ENCODE measurements at places on chromosomes 3 and 15.
A peak's percentile ranks its signal among the peaks of the same experiment; 100 is the strongest.

DNA sequence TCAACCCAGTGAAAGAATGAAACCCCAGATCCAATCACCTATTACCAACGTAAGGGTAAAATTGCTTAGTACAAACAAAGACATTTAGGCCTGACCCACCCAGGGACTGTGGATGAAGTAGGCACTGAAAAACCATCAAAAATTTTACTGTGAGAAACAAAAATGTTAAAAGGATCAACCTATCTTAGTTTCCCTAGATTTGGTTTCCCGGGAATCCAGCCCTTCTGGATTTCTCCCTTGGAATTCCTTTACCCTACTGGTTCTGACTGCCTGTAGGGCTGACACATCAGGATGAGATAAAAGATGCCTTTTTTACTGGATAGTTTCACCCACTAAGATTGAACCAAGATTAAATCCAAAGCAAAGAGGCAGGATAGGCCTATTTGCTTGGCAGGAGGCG is 102.7 kb downstream of the SCAPER start:
- no peak for DNase-seq

- no peak for DNase-seq
Measured at GRCh38 chr3:12918231-12918630, 76.9 kb upstream of the RPL32 start.

- no peak for DNase-seq
Measured at GRCh38 chr3:75140904-75141615, 523.1 kb upstream of the FRG2C start.

DNA sequence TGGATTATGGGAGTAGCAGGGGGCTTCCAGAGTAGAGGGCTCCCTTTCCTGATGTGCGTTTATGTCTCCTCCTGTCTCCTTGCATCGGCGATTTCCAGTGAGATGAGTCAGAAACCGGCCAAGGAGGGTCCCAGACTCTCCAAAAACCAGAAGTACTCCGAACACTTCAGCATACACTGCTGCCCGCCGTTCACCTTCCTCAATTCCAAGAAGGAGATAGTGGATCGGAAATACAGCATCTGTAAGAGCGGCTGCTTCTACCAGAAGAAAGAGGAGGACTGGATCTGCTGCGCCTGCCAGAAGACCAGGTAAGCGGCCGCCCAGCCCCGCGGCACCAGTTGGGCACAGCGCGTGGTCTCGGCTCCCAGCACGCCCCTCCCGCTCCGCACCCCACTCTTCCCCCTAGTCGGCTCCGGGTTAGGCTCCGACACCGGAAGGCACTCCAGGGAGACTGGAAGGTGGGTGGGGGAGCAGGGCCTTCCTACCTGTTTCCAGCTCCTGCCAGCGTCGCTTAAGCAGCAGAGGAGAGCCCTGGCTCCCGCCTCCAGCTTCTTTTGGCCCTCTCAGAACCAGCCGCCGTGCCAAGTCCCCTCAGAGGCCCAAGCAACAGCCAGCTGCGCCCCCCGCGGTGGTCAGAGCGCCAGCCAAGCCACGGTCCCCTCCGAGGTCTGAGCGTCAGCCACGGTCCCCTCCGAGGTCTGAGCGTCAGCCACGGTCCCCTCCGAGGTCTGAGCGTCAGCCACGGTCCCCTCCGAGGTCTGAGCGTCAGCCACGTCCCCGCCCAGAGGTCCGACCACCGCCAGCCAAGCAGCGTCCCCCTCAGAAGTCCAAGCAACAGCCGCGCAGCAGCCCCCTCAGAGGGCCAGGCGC is 34.7 kb downstream of the MOBP start:
- no peak for DNase-seq

DNA sequence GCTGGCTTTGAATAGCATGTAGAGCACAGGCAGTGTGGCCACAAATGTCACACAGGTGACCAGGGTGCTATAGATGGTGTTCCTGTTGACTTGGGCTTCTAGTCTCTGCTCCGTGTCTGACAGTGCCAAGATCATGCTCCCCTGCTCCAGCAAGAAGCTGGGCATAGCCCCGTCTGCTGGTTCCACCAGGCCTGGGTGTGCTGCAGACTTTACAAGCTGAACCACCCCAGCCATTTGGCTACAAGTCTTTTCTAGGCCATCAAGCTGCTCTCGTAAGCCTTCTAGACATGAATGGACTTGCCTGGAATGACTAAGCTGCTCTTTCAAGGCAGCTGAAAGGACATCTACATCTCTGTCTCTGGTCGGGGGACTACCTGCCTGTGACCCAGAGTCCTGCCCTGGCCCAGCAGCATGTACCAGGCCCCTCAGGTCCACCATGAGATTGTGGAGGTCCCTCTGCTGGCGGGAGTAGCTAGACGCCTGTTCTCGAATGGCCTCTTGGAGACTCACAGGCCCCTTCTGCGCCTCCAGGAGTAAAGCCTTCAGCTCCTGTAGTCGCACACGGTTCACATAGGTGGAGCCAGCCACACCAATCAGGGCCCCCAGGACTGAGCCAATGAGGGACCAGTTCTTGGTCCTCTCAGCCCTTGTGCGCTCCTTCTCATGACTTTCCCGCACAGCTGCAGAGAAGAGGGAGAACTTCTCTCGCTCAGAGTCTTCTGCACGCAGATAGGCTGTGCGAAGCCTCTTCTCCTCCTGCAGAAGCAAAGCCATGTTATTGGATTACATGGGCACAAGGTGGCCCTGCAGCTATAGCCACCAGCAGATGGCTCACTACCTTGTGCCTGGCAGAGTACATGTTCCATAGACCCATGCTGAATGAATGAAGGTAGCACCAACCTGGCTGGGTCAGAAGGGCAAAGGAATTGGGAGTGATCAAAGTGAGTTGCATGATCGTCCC is 2.8 kb upstream of the PLXNB1 start:
- DNase-seq, result no peak

- no peak for DNase-seq
Measured at GRCh38 chr3:125401402-125401801, 26.3 kb upstream of the ZNF148 start.

GRCh38 chr15:63992300-63992699 is 54.0 kb downstream of the DAPK2 start:
- DNase-seq, result no peak

- peak; percentile 89 for DNase-seq
Measured at GRCh38 chr15:40274350-40275274, 8.3 kb downstream of the ANKRD63 start.

DNA sequence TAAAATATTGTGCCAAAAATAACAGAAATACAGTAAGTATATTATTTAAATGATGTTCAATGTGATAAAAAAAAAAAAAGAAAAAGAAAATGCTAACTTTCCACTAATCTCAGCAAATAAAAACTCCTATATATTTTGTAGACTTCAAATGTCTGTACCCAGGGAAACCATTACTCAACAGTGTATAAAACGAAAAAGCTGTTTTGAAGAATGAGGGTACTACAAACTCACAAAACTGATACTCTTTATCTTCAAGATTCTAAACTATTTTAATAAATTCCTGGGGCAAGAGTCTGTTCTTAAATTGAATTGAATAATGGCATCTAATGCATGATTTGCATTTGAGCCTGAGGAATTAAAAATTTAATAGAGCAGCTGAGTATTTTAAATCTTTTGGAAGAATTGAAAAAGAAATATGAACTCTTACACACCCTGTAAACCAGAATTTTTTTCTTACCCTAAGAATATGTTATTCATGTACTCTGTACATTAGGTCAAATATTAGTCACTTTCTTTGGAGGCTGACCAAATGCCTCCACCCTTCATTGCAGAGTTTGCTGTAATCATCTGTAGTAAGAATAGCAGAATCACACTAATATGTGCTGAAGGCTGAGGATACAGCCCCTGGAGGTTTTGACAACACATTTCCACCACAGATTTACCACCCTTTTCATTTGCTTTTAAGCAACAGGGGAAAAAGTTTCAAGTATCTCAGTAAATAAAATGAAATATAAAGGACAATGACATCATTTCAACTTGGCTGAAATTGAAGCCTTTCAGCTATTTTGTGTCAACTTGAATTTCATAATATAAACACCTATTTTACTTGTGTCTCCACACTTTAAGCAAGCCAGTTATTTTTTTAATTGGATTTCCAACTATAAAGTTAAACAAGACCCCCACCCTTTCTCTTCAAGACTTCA is 79.7 kb downstream of the FBN1 start:
- DNase-seq, result no peak

DNA sequence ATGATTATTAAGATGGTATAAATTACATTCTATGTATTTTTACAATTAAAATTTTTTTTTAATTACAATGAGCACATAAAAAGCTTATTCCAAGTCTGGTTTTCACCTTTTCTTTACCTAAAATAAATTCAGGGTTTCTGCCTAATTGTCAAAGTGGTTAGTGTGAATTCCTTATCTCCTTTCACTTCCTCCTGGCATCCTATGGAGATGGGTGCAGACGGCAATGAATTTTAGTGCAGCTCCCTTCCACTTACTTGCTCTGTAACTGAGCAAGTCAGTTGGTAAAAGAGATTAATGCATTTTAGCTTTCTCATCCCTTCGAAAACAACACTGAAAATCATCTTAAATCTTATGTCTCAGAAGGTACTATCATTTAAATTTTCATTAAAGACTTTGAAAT is 13.1 kb downstream of the HDGFL3 start:
- no peak for DNase-seq

GRCh38 chr15:83978588-83978987 is 257.0 kb upstream of the GOLGA6L4 start:
- DNase-seq, result no peak

- DNase-seq, result no peak
Measured at GRCh38 chr3:34646911-34647460, 848.6 kb downstream of the PDCD6IP start.

GRCh38 chr15:89625716-89626115 is 29.6 kb downstream of the KIF7 start:
- DNase-seq, result no peak

Measured in activated gamma-delta T cell treated with Interleukin-2 at 50 U/mL for 16 hours (primary cell).